ENCODE measurements at places on chromosomes 2 and 18.

- DNase-seq: no peak
Observed at GRCh38 chr2:134220344-134220974, 33.4 kb upstream of the MGAT5 start.

- DNase-seq: no peak
Observed at GRCh38 chr18:11980163-11980493, 1.2 kb upstream of the IMPA2 start.

DNA sequence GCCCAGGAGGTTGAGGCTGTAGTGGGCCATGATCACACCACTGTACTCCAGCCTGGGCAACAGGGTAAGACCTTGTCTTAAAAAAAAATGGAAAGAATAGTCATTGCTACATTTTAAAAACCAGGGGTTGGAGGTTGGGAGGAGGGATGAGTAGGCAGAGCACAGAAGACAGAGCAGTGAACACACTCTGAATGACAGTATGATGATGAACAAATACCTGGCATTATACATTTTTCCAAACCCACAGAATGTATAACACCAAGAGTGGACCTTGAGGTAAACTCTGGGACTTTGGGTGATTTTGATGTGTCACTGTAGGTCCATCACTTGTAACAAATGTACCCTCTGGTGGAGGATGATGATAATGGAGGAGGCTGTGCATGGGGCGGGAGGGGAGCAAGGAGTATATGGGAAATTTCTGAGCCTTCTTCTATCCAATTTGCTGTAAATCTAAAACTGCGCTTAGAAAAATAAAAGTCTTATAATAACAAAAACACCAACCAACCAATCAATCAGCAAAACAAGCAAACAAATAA, 111.4 kb upstream of the PGAP1 start:
- no peak for DNase-seq

DNA sequence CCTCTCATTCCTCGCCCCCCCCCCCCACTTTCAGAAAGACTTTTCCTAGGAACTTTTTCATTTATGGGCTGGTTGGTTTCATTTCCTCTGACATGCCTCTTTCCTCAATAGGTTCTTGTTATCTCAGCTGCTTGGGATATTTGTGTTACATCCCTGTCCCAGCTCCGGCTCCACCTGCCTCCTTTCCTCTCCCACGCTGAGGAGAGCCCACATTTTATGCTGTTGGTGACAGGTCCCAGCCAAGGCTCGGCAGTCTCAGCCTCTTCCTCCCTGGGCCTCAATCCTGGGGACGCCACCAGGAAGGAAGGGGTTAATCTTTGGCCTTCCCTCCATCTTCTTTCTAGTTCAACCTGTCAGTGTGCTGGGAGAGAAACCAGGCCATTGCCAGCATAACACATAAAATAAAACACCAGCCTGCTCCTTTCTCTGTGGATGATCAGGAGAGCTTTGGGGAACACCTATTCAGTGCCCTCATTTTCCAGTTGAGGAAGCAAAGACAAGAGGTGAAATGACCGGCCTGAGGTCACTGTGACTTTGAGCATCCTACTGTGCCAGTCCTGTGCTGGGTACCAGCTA, 216.9 kb upstream of the TNP1 start:
- DNase-seq: no peak

DNA sequence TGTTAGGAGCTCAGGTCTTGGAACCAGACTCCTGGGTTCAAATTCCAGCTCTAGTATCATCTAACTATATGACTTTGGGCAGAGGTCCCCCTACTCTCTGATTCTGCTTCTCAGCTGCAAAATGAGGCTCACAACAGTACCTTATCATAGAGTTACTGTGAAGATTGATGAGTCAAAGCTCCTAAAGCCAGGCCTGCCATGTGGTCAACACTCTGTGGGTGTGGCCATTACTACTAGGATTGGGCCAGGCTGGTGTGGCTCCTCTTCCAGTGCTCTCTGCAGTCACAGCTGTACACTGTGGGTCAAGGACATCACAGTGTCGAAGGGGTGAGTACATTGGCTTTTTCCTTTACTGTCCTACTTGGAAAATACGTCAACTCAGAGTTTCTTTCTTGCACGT, 22.6 kb downstream of the CAPN13 start:
- no peak for DNase-seq

GRCh38 chr2:229243890-229244560, 27.1 kb downstream of the PID1 start:
- no peak for DNase-seq
